Suprapubic skin (tissue), 4 donors: ENCODE measurements at places on chromosomes 7 and 10. TPM values are rescaled to one million over a fixed set of nuclear protein-coding genes. Genes with fewer than 3 reads are reported as not detected.

KEL gene
- total RNA-seq: not detected

OR6B1 gene
- total RNA-seq: not detected

NPTX2 gene
- 8.3 TPM for total RNA-seq

DRGX gene
- total RNA-seq: 1.2 TPM
